ENCODE measurements at places on chromosomes 2 and 18.
A peak's percentile ranks its signal among the peaks of the same experiment; 100 is the strongest.

DNA sequence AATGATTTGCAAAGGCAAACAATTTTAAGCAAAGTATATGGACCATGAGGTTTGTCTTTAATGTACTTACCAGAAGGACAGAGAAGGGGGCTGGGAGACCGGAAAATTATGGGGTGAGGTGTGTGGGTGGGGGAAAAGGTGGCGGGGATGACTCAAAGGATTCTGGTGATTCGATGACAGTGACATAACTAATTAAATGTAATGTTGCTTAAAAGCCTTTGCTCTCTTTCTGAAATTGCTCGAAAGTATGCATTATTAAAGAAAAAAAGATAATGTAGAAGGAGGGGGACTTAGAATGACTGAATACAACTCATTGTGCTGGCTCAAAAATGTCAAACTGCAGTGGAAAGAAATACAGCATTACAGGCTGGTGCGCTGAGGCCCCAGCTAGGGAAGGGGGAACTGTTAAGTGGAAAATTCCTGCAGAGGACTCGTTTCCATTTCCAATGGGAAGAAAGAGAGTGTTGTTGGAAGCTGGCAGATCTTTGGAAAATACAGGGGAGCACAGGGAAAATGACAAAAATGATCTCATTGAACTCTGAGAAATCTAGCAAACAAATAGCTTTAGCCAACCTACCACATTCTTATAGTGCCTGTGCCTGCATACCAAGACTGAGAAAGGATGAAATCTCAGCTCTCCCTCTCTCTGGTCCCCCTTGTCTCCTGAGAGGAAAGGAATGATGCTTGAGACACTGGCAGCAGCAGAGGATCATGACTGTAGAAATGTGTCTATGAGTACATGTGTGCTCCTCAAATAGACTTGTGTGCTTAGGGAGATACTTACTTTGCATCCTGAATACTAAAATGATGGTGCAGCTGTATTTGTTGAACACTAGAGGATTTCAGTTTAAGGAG lies 632.4 kb downstream of the NYAP2 start:
- peak; percentile 7 for DNase-seq

GRCh38 chr18:23495723-23496440 lies 7.4 kb upstream of the RMC1 start:
- DNase-seq: no peak

GRCh38 chr2:182553483-182553882 lies 126.6 kb upstream of the PDE1A start:
- DNase-seq: no peak

- DNase-seq: no peak
Observed at GRCh38 chr2:151728804-151729414, 5.4 kb downstream of the NEB start.

DNA sequence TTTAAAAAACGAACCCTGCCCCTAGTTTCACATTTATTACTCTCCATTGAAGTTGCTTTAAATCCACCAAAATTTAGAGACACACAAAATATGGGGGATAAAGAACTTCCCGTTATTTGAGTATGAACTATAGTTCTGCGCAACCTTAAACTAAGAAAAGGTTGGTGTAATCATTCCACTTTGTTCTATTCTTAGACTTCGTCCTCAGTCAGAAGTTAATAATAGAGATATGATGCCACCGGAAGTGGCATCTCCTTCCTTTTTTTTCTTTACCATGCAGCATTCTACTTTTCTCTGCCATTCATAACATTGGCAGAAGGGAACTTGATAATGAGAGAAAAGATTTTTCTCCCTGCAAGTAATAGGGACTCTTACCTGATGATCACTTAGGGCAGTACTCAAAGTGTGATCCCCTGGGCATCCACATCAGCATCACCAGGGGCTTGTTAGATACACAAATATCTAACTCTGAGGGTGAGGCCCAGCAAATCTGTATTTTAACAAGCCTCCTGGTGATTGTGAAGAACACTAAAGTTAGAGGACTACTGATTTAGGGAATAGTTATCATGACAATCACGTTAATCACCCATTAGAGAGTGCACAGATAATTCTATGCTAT lies 147.7 kb upstream of the DTNA start:
- DNase-seq: no peak

- DNase-seq: no peak
Observed at GRCh38 chr2:41937921-41938708, 109.7 kb upstream of the PKDCC start.

GRCh38 chr2:47076126-47076506 lies 79.0 kb downstream of the STPG4 start:
- DNase-seq: no peak

GRCh38 chr18:10013621-10014543 lies 100.1 kb downstream of the VAPA start:
- no peak for DNase-seq

GRCh38 chr18:48573632-48574283 lies 34.9 kb downstream of the CTIF start:
- no peak for DNase-seq

DNA sequence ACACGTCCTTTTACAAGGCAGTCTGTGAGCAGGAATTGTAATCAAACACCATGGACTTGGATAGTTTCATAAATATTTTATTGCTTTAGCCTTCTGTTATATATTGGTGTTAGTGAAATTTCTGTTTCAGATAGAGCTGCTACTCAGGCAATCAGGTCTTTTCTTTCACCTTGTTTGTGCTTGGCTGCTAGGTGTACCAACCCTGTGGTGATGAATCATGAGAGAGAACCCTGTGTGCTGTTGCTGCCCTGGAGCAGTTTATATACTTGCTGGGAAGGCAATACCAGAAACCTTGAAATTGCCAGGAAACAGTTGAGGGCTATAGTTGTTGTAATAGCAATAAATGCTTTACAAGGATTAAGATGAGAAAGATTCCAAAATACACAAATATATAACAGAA lies 84.5 kb downstream of the FSHR start:
- DNase-seq: no peak

DNA sequence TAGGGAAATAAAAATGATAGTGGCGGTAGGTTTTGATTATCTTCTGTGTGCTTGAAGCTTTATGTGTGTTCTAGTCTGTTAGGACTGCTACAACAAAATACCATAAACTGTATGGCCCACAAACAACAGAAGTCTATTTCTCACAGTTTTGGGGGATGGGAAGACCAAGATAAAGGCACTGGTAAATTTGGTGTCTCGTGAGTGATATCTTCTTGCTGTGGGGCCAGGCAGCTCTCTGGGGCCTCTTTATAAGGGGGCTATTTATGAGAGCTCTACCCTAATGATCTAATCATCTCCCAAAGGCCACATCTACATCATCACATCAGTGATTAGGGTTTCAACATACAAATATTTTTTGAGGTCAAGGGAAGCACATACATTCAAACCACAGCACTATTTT lies 86.8 kb upstream of the SPHKAP start:
- DNase-seq: no peak

DNA sequence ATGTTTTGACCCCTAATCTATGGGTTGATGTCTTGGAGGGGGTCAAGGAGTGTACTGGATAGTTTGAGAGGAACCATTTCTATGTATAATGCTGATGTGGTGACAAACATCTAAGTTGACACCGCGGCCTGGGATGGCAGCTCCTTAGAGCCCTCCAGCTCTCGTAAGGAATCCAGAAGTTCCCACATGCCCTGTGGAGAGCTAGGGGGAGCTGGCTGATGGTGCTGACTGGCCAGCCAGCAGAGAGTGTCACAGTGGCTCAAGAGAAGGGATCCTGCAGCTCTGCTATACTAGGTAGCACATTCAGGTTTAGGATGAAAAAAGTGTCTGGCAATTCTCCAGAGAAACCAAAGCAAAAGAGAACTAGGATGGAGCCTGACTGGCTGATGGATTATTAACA lies 842.2 kb upstream of the VRK2 start:
- DNase-seq: no peak

DNA sequence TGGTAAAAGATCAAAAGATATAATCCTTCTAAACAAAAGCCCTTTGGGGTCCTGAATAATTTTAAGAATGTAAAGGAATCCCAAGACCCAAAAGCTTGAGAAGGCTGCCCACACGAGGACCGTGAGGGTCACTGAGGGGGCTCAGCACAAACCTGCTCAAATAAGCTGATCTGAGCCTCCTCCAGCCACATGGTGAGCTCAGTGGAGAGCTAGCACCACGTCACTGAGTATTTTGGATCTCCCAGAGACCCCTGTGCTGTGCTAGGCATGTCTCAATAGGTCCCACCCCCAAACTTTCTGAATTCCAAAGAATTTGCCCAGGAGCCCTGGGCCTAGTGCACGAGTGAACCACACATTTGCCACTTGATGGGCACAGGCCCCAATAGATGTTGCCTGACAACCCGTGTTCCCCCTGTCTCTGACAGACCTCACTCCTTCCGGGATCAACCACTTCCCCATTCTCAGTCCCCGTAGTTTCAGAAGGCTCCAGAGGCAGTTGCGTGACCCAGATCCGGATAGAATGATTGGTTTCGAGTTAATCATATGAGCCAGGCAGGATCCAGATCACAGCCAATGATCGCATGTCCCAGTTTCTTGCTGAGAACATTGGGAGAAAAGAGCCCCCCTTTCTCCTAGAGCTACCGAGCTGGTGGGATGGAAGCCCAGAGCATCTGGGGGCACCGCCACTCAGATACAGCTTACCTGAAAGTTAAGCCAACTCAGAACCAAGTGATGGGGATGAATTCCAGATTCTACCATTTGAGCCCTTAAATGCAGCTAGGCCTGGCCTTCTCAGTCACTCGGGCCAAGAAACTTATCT lies 203.8 kb downstream of the TNS1 start:
- no peak for DNase-seq

DNA sequence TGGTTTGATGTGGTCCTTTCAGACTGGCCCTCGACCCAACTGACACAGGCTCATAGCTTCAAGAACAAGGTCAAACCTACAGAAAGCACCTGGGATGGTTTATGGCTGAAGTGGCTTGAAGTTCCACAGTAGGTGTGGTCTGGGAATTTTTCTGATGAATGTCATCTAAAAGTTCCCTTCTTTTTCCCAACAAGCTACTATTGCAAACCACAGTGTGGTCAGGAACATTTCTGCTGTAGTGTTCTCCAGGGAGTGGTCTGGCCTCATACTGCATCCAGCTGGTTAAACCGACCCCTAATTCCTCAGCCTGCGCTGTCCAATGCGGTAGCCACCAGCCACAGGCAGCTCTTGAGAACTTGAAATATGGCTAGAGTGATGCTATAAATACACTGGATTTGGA lies 92.7 kb downstream of the FAM124B start:
- DNase-seq: no peak

DNA sequence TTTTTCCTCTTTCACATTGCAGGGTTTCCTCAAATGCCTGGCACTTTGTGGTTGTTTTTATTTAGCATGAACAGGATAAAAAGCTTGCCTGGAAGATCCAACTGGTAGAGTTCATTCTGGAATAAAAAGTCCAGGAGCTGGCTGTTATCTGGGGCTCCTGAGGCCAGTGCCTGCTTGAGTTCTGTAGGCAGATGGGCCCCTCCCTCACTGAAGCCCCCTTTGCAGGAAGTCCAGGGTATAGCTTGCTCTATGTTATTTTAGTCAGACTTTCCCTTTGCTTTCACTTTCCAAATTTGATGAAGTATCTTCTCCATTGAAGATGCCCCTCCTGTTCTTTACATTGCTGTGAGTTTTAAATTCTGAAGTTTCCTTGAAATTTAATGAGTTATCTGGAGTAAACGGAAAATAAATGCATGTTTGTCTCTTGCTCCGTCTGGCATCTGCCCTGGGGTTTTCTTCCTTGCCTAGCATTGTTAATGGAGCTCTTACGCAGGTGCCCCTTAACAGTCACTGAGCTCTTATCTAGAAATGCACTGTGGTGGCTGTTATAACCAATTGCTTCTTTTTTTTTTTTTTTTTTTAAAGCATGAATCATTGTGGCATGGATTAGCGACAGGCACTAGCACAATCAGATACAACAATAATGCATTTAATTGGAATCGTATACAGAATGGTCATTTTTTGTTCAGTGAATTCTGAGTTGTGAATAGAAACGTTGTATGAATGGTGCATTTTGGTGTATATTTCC lies 27.0 kb upstream of the LPIN1 start:
- no peak for DNase-seq

GRCh38 chr2:109380502-109381326 lies 233.1 kb downstream of the SEPTIN10 start:
- DNase-seq: no peak

DNA sequence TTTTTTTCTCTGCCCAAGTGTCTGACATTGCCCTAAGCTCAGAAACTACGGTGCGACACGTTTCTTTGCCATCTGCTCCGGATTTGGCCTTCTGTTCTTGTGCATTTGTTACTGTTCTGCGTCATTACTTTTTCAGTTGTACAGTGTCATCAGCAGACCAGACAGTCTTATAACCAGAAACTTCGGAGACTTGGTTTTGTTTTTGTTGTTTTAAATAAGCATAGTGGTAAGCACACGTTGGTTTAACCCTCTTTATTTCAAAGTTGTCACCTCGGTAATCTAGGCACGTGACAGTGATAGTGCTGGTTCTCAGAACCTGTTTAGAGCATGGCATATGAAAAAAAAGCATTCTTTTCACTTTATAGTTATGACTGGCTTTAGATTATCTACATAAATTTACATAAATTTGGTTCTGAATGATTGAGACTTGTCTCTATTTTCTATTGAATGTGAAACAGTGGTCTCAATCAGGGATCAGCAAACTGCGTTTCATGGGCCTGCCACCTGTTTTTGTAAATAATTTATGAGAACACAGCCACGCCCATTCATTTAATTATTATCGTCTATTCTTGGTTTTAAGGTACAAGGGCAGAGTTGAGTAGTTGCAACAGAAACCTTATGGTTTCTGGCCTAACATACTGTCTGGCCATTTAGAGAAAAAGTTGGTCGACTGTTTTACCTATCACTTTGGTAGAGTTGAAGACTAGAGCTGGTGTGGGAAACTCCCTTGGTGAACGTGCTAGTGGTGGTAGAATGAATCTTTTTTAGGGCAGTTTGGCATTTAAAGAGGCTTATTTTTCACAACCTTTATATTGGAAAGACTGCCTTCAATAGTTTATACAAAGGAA lies 106.5 kb downstream of the ZNF532 start:
- DNase-seq: no peak

DNA sequence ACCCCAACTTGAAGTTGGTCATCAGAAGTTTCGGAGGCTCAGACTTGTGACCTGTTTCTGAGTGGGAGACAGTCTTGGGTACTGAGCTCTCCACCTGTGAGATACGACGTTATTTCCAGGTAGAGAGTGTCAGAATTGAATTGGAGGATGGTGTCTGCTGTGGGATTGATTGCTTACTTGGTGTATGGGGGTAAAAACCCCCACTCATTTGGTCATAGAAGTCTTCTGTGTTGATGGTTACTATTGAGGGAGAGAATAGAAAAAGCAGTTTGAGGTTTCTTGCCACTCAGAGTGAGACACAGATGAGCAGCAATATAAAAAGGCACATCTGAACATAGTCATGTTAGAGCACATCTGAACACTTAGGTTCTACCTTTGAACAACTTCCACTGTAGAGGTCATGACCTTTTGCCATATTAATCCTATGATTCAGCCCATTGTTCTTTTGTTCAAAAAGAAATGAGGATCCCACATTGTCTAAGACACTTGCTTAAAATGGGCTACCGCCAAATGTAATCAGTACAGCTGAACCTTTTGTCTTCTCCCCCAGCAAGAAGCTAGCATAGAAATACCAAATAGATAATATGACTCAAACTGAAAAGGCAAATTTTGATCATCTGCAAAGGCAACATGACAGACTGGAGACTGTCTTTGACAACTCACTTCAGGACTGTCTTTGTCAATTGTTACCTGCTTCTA lies 73.3 kb downstream of the NAB1 start:
- no peak for DNase-seq
